Femur (tissue), 1 donor: ENCODE measurements at places on chromosomes 12 and 14.

GRCh38 chr12:60231303-60231702, 635.5 kb downstream of the SLC16A7 start:
- no peak for DNase-seq

DNA sequence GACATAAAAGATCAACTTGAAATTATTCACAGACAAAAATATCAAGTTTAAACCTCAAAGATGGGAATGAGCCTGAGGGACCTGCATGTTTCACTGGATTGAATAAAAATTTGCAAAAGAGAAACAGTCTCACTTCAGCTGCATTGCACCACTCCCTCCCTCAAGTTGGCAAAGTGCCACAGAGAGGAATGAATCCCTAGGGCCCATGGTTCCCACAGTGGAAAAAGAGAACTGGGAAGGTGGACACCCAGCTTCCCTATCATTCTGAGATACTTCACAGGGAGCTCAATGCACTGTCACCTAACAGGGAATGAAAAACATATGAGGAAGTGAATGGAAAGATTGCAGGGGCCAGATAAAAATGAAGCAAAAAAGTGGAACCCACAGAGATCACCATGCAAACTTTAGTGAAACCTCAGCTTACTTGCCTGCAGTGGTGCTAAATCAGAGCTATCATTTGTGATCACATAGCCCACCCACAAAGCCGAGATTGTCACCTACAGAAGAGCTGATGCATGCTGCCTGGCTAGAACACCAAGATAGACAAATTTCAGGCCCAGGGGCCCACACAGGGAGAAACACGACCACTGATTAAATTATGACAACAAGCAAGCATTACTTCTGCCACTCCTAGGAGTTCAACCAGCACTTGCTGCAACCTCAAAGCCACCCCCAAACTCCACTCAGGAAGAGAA, 911.3 kb downstream of the LRFN5 start:
- DNase-seq: no peak

- no peak for DNase-seq
Observed at GRCh38 chr12:112199136-112199535, 73.8 kb downstream of the TRAFD1 start.

DNA sequence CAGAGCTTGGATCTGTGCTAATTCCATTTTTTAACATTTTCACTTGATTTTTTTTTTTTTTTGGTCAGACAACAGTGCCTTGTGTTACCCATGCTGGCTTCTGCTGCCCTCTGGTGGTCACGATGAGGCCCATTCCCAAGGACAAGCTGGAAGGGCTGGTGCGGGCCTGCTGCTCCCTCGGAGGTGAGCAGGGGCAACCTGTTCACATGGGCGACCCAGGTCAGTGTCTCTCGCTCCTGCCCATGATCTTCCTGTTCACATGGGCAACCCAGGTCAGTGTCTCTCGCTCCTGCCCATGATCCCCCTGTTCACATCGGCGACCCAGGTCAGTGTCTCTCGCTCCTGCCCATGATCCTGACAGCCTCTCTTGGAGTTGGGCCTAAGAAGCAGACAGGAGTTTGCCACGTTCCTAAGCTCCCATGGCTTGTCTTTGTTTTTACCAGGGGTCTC, 59.4 kb downstream of the DGLUCY start:
- DNase-seq: peak; percentile 87

DNA sequence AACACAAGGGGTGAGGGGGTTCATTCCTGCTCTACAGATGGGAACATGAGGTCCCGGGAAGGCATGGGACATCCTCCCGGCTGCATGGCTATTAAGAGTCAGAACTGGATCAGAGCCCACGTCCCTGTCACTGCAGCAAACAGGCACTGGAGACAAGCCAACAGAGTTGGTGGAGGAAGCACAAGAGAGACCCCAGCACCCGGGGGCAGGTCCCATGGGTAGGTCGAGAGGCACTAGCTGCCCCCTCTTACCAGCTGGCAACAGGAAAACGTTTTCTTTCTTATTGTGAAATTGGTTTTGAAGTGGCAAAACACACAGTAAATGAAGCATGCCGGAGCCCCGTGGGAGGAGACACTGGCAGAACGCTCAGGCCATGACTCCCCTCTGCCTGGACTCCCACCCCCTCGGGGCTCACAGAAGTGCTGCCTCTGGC, 43.6 kb downstream of the SYNE3 start:
- DNase-seq: no peak

GRCh38 chr14:101097109-101097793, 193.7 kb upstream of the RTL1 start:
- DNase-seq: no peak

- DNase-seq: no peak
Observed at GRCh38 chr14:39581474-39581873, 149.2 kb upstream of the FBXO33 start.

DNA sequence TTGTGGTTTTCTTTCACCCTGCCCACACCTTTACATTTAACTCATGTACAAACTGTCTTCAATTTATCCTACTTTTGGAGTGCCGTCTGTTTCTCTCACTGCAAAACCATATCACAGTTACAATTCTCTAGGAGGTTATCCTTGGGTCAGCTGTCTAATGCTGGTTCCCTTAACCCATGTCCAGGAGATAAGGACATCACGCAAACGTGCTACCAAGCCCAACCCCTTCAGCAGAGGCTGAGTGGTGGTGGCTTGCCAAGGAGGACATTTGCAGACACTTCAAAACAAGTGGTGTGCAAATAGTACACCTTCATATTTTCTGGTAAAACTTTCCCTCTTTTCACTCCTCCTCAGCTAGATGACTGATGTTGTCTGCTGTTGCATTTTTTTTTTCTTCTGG, 167.9 kb downstream of the PAX9 start:
- DNase-seq: no peak

DNA sequence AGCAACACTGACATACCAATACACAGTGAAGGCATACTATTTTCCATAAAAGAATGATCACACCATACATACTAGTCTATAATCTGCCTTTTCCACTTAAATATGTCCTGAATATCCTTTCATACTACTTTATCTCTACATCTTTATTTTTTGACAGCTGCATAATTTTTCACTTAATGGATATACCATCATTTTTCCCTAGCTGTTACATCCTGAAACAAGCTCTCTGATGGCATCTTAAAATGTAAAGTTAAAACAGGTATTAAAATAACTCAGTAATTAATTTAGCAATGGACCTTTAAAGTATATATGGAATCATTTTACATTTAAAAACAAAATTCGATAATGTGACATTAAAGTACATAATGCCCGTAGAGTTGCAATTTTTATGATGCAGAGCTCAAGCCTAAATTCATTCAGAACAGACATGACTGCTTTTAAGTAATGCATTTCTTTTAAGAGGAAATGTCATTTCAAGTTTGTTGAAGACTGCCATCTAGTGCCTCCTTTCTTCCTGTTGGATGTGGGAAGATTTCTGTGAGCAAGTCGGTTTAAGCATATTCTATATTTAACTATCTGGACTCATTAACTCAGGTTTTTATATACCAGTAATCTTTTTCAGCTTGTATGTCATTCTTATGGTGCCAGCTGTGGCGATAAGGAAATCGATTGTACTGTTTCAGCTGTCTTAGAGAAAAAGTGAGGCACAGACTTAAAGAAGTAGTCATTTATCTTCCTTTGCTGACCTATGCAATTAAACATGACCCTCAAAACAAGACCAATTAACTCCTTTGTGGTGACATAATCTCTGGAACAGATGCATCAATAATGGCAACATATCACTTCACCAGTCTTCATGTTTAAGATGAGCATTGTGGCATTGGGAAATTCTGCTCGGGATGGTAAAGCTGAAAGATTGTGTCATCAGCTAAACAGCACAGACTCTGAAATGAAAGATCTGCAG, 20.3 kb downstream of the PRICKLE1 start:
- no peak for DNase-seq

DNA sequence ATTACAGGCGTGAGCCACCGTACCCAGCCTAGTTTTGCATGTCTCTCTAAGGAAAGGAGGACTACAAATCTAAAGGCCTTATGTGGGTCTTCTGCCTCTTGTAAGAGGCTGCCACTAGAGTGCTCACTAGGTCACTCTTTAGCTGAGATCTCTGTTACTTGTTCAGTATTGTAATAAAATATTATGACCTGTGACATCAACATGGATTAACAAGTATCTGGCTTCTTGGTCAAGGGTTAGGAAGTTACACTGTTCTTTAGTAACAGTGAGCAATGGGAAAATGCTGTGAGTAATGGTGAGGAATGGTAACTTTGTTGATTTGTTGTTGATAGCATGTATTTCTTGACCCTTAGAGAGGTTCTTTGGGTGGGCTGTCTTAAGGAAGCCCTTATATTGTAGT, 50.5 kb downstream of the ERC1 start:
- no peak for DNase-seq

DNA sequence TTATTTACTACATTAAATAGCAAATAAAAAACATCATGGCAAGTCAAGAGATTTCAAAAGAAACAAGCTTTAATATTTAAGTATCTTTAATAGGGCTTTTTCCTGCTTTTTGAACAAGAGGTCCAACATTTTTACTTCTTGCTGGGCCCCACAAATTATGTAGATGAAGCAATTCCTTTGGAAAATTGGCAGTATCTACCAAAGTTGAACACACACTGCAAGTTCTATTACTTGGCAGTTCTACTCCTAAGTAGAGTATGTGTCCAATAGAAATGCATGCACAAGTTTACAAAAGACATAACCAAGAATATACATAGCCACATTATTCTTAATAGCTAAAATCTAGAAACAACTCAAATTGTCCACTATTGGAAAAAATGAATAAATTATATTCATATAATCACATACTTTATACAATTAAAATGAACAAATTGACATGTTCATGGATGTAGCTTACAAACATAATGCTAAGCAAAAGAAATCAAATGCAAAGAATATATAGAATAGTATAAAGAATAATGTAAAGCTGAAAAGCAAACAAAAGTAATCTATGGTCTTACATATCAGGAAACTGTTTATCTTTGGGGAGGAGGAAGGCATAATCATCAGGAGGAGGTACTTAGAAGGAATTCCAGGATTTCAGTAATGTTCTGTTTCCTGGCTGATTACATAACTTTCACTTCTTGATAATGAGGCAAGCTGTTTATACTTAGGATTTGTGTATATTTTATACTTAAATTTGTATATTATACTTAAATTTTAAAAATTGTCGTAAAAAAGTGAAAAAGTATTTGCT, 6.5 kb upstream of the TMBIM4 start:
- no peak for DNase-seq

DNA sequence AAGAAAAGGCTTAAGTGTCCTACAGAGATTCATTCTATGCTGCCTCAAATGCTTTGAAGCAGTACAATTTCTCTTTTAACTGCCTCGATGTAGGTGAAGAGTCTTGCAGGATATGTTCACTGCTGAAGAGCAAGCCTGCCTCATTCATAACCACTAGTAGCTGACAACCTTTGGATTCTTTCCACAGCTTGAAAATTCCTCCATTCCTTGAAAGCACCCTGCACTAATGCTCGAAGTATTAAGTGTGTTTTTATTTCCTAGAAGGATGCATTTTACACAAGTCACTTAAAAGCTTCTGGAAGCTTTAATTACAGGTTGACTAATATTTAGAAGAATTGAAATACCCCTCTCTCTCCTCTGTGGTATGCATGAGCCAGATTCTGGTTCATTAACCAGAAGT, 429.4 kb downstream of the DIO2 start:
- DNase-seq: no peak
